AG20443 (cell line): ENCODE measurements at places on chromosomes 16 and 17.

DNA sequence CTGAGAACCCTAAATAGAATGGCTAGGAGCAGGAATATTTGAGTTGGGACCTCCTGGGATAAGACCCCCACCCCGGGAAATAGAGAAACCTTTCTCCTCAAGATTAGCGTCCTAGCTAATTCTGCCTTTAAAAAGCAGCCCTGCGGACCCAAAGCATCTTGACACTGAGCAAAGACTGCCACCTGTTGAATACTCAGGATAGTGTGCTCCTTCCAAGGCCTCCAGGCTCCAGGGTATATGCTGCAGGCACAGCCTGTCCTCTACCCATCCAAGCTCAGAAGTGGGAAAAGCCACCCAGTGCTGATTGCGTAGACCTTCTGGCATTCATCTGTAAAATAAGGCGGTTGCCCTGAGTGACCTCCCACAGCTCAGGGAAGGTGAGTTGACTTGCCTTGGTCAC is 456.2 kb upstream of the DYNLRB2 start:
- peak; percentile 79 for DNase-seq

DNA sequence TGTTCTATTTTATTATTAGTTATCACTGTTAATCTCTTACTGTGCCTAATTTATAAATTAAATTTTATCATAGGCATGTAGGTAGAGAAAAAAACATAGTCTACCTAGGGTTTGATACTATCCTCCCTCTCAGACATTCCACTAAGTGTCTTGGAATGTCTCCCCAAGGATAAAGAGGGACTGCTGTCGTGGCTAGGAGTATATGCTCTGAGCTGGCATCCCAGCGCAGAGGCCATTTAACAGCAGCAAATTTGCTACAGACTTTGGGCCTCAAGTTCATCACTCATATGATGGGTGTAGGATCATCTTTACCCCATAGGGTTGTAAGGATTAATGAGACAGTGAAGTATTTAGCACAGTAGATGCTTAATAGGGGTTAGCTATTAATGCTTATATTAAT is 56.7 kb downstream of the ZFHX3 start:
- DNase-seq = no peak

DNA sequence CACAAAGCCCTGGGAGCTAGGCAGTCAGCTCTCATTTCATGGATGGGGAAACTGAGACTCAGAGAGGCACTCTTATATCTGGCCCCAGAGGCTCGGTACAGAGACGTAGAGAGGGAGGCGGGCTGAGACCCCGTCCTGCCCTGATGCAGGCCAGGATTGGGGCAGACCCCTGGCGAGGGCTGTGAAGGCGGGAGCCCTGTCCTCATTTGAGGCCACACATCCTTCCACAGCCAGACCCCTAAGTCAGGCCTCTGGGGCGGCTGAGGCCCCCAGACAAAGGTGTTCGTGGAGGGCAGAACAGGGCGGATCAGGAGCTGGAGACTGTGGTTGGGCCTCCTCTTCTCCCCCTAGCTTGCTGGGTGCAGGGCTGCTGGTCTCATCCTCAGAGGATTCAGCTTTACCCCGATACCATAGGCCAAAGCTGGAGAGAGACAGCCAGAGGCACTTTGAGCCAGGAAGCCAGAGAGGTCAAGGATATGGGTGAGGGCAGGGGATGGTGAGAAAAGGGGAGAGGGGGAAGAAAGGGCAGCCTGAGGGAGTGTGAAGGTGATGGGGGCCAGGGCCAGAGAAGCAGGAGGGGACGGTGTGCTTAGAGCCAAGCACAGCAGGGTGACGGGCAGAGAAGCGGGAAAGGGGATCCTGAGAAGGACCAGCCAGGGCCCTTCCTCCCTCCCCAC is 805 bp upstream of the SCARF1 start:
- no peak for DNase-seq

GRCh38 chr17:17714261-17714866 is 33.1 kb downstream of the RAI1 start:
- no peak for DNase-seq
